MCF 10A (cell line): ENCODE measurements at places on chromosomes 12 and 14.

- peak; percentile 73 for DNase-seq
These were observed 247.1 kb downstream of the AKAP6 start for GRCh38 chr14:32576088-32576795.

DNA sequence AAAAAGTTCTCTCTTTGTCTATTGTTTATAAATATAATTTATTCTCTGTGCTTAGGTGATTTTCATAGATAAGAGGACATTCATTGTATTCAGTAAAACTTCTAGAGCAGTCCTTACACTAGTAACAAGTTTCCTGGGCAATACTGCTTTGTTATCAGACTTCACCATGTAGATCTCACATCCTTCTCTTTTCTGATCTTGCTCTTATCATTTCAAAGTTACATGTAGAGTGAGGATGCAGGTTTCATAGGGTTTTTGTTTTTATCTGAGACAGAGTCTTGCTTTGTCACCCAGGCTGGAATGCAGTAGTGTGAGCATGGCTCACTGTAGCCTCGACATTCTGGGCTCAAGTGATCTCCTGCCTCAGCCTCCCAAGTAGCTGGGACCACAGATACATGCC lies 789.5 kb downstream of the DIO2 start:
- DNase-seq: no peak

- DNase-seq: no peak
These were observed 1.7 kb upstream of the DGLUCY start for GRCh38 chr14:91112194-91112593.

DNA sequence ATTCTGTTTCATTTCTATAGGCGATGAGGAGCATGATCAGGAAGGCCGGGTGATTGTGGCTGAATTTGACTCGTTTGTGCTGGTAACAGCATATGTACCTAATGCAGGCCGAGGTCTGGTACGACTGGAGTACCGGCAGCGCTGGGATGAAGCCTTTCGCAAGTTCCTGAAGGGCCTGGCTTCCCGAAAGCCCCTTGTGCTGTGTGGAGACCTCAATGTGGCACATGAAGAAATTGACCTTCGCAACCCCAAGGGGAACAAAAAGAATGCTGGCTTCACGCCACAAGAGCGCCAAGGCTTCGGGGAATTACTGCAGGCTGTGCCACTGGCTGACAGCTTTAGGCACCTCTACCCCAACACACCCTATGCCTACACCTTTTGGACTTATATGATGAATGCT lies 1.9 kb downstream of the APEX1 start:
- no peak for DNase-seq

GRCh38 chr12:131639270-131639940 lies 71.5 kb upstream of the SFSWAP start:
- no peak for DNase-seq

DNA sequence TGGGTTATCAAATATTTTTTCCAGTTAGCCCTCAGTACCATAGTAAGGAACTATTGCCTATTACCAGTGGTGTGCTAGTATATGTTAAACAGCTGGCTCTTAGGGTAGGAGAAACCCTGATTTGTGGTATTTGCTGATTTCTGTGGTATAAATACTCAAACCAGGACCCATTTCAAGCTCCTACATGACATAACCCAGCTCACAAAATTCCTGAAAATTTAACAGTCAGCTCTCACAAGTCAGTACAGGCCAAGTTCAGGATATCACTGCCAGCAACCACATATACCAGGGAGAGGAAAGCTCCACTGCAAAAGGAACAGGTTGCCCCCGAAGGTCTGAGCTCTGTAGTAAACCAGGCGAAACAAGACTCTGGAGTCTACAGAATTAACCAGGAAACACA lies 315.3 kb downstream of the NOVA1 start:
- DNase-seq: no peak

DNA sequence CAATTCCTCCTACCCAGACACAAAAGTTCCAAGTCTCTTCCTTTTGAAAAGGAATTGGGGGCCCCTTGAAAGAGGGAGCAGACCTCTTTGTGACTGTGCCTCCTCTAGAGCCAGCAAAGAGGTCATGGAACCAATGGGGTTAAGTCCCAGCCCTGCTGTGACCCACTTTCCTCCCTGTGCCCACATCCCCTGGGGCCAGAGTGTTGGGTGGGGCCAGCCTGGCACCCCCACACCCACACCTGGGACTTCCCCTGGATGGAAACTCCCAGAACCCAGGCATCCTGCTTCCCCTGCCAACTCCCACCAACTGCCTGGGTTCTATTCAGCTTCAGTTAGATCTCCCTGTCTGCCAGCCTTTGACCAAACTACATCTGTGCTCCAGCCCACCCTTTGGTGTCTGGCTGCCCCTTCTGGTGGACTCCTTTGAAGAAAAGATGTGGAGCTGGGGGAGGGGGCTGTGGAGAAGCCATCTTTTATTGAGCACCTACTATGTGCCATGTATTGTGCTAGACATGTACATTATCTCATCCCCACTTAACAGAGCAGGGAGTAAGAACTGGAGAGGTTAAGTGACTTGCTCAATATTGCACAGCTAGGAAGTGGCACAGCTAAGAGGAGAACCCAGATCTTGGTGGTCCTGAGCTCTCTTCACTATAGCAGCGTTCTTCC lies 4.6 kb upstream of the RARG start:
- no peak for DNase-seq

DNA sequence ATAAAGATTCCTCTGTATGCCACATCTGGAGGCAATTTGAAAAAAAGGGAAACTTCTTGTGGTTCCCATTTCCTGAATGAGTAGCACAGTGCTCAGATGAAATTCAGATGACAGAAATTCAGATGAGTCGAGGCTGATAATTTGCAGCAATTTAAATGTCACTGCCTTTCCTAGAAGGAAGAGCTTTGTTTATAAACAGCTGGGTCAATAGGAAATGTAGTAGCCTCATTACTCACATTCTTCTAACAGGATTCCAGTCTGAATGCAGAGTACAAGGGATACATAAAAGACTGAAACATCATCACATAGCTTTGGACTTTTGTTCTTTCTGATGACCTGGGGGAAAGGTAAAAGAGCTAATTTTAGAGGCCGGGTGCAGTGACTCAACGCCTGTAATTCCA lies 11.3 kb upstream of the DACT1 start:
- DNase-seq: peak; percentile 8
